ENCODE measurements at places on chromosomes 13 and 19.
A peak's percentile ranks its signal among the peaks of the same experiment; 100 is the strongest.

GRCh38 chr19:19137556-19138108, 646 bp downstream of the TMEM161A start:
- DNase-seq, result no peak

DNA sequence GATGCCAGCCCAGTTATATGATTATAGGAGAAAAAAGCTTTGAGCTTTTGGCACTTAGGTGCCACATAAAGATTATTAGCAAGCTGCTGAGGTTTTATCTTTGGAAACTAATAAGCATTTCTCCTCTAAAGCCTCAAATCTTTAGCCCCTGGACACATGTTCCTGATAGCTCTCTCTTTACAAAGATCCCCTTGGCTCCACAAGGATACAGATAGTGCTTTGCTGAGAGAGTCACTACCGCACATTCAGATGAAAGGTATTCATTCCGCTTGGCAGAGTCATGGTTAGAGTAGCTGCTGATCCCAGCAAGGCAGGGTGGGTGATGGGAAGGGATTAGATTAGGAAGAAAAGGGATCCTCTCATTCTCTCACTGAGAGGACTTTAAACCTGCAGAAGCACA, 28.2 kb upstream of the PSG7 start:
- DNase-seq, result peak; percentile 85

DNA sequence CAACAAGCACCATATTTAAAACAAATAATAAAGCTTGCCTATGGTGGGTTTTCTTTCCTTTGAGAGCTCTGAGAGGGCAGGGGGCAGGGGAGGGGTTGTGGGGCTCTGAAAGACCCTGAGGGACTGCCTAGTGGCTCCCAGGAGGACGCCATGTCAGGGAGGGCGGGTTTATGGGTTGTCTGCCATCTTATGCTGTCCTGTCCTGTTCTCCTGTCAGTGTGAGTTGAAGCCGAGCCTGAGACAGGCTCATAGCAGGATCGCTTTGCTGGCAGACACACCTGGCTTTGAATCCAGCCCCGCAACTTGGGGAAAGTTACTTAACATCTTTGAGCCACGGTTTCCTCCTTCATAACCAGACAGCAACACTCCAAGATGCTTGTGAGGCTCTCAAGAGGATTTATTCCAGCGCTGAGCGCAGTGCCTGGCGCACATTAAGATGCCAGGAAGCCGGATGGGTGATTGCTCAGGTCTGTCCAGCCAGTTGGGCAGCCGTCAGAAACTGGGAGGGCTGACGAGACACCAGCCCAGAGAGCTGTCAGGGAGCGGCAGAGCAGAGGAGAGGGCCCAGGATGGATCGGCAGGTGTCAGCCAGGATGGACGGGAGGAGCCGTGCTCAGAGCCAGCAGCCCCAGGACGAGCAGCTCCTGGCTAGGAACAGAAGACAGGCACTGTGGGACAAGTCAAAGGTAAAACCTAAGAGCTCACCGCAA, 36.8 kb upstream of the C1QTNF9 start:
- no peak for DNase-seq

GRCh38 chr13:76965759-76966421, 17.6 kb downstream of the ACOD1 start:
- DNase-seq, result peak; percentile 13

GRCh38 chr13:93867481-93867880, 612.0 kb downstream of the DCT start:
- no peak for DNase-seq

DNA sequence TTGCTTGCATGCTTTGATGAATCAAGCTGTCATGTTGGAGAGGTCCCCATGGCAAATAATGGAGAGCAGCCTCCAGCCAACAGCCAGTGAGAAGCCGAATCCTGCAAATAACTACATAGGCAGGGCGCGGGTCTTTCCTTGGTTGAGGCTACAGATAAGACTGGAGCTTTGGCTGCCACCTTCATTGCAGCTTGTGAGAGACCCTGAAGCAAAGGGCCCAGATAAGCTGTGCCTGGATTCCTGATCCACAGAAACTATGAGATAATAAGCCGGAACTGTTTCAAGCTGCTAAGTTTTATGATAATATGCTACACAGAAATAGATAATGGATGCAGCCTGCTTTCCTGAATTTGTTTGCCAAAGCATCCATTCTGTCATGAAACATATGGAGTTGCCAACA, 257.0 kb downstream of the HS6ST3 start:
- DNase-seq, result no peak

GRCh38 chr19:7067716-7068115, 1.8 kb upstream of the ZNF557 start:
- DNase-seq, result no peak

GRCh38 chr19:3748965-3749364, 12.5 kb downstream of the APBA3 start:
- no peak for DNase-seq

GRCh38 chr13:92172191-92172590, 773.8 kb downstream of the GPC5 start:
- DNase-seq, result no peak

DNA sequence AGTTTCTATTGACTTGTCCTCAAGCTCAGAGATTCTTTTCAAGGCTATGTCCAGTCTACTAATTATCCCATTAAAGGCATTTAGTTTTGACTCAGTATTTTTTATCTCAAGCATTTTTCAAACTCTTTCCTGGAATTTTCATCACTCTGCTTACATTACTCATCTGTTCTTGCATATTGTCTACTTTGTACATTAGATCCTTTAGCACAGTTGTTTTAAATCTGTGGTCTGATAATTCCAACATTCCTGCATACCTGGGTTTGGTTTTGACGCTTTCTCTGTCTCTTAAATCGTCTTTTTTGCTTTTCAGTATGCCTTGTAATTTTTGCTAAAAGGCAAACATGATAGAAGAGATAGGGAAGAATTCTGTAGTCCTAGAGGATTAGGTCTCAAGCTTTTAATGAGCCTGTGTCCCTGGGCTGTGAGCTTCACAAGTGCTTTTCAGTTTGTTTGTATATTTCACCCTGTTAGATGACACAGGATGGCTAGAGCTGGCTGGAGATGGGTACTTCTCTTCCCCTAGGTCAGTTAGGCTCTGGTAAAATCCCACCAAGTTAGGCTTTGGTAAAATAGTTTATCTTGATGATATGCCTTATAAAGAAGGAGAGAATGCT, 46.1 kb upstream of the GPC6 start:
- DNase-seq, result peak; percentile 12

GRCh38 chr19:31085125-31085524, 264.1 kb downstream of the TSHZ3 start:
- DNase-seq, result no peak

- peak; percentile 25 for DNase-seq
Measured at GRCh38 chr19:611481-611868, 21.8 kb downstream of the HCN2 start.

GRCh38 chr13:26719356-26719945, 41.1 kb downstream of the GPR12 start:
- peak; percentile 39 for DNase-seq

GRCh38 chr13:110376120-110376519, 69.0 kb downstream of the COL4A2 start:
- DNase-seq, result no peak

DNA sequence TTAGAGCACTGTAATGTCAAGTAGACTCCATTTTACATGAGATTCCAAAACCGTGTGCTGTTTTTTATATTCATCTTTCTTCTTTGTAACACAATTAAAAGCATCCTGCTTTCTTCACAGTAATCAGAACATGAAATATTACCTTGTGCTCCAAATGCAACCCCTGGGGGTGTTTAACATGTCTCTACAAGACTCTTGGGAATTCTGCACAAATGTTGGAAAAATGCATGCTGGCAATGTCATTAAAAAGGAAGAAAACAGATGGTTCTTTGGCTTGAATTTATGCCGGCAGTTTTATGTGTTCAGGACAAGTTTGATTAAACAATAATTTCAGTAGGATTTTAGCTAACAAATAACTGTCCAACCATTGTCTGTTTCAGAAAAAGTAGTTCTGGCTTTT, 159.1 kb downstream of the LIG4 start:
- DNase-seq, result no peak

- no peak for DNase-seq
Measured at GRCh38 chr13:87287721-87288120, 383.4 kb upstream of the SLITRK5 start.

- DNase-seq, result no peak
Measured at GRCh38 chr19:39802958-39803357, 24.3 kb downstream of the LEUTX start.

- no peak for DNase-seq
Measured at GRCh38 chr13:36436811-36437210, 4.5 kb downstream of the CCNA1 start.

- DNase-seq, result no peak
Measured at GRCh38 chr19:19544257-19544953, 6.3 kb downstream of the CILP2 start.

DNA sequence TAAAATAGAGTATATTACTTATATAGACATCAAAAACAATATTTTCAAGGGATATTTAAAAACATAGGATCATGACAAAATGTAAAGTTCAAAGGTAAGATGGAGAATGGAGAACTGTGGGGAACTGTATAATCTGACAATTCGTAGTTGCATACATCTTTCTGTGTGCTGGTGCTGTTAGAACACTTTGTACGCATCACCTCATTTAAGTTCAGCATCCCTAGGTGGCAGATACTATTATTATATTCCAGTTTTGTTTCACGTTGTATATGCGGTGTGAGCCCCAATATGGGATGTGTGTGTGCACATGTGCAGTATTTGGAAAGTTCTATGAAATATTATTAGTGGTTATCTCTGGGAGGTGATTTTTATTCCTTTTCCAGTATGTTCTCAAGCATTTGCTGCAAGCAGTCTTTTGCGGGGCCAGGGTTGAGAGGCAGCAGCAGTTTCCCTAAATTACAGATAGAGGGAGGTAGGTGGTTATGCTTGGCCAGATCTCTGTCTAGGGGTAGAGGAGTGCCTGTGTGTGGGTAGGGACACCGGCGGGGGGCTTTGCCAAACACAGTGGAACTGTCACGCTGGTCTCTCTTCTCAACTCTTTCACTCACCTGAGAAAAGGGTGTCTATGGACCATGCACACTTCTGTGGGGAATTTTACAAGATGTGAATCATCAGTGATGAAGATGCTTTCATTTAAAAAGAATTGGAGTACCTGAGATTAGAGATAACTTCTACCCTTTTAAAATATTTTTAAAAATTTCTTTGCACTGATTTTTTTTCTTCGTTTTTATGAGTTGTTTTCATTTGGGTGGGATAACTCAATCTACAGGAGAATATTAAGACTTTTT, 55.6 kb upstream of the ALOX5AP start:
- DNase-seq, result peak; percentile 26

- DNase-seq, result peak; percentile 14
Measured at GRCh38 chr19:33261511-33262189, 36.0 kb upstream of the SLC7A10 start.

GRCh38 chr13:71873418-71874247, 6.6 kb upstream of the DACH1 start:
- DNase-seq, result no peak

DNA sequence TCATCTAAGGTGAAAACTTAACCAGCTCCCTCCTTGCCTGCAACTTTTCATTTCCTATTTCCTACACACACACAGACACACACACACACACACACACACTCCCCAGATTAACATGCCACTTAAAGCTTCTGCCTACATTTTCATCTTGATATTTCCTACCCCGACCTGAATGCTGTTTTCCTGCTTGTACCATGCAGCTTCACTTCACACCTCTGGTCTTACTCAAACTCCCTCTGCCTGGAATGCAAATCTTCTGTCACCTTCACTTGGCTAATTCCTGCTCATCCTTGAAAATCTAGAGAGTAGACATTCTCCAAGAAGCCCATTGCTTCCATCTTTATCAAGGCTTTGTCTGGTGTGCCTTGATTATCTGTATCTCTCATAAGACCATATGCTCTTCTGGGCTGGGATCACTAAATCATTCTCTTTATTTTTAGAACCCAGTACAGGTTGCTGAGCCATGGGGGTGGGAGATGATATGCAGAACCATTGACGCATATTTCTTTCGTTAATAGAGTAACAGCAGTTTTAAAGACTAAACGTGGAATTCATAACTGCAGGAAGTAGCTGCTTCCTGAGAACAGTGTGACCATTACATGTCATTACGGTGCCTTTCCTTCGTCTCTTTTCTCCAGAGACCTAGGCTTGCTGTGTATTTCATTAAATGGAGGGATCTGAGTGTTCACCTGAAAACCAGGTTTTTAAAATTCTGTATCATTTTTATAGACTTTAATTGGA, 37.7 kb downstream of the CNMD start:
- DNase-seq, result no peak

GRCh38 chr13:101529422-101529821, 76.9 kb downstream of the ITGBL1 start:
- DNase-seq, result peak; percentile 68

DNA sequence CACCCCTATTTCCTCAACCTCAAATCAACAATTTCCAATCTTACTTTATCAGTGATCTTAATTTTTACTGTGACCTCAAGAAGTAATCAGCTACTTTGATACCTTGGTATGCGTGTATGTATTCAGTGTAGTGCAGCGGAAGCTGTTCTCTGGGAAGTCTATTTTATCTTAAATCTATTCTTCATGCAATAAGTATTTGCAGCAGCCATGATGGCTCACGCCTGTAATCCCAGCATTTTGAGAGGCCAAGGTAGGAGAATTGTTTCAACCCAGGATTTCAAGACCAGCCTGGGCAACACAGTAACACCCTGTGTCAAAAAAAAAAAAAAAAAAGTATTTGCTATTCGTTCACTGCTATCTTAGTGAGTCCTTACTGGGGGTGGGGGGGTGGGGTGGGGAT, 6.5 kb downstream of the SLC25A30 start:
- DNase-seq, result no peak

- DNase-seq, result no peak
Measured at GRCh38 chr19:37484406-37485168, 15.4 kb downstream of the ZNF570 start.

DNA sequence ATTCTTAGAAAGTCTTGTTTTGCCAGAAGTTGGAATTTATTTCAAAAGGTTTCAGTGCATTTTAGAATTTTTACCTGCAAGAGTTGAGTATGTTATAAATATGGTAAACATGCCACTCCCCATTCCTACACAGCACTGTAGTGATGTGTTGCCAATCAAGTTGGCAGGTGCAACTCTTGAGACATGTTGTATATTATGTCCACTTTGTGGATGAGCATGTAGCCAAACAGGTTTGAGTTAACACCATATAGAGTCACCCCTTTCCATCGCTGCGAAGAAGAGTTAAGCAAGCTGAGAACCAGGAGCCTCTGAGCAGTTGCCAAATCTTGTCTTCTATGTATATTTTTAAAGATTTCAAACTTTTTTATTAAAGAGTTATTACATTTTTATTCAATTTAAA, 359.8 kb downstream of the LMO7 start:
- DNase-seq, result no peak

All from HT1080 (cell line).